A549 treated with AZD2906 at 1 μM for 4 hours (cell line): ENCODE measurements at places on chromosomes 7 and 10. TPM values are rescaled to one million over a fixed set of nuclear protein-coding genes. Genes with fewer than 3 reads are reported as not detected.

Gene GRID2IP
- not detected in 5 replicates for total RNA-seq

Gene TRPV5
- not detected in 5 replicates for total RNA-seq

Gene SPDYE16
- total RNA-seq, result 0.05 to 0.10 TPM in 2 of 5 replicates, not detected in the others

Gene OR13A1
- total RNA-seq, result 0.06 TPM in 1 of 5 replicates, not detected in the others

Gene SLC29A4
- total RNA-seq, result 10.7 to 16.2 TPM (median 13.2 TPM) in 5 replicates

Gene SFTPA1
- total RNA-seq, result not detected in 5 replicates

Gene ECHDC3
- total RNA-seq, result 9.4 to 10.9 TPM (median 10.4 TPM) in 5 replicates

Gene GIMAP1
- not detected in 5 replicates for total RNA-seq

Gene ACSM6
- total RNA-seq, result not detected in 5 replicates

Gene ASB15
- total RNA-seq, result not detected in 5 replicates

Gene KIAA1549
- 5.1 to 6.0 TPM (median 5.3 TPM) in 5 replicates for total RNA-seq

Gene LRWD1
- 21.9 to 34.4 TPM (median 29.4 TPM) in 5 replicates for total RNA-seq

Gene SLC39A12
- total RNA-seq, result not detected in 5 replicates

Gene ADAMTS14
- 0.09 to 0.26 TPM (median 0.13 TPM) in 5 replicates for total RNA-seq

Gene TRIM4
- 24.8 to 32.0 TPM (median 26.0 TPM) in 5 replicates for total RNA-seq

Gene MSS51
- 0.31 to 0.68 TPM (median 0.38 TPM) in 5 replicates for total RNA-seq
